ENCODE measurements at places on chromosomes 2 and 18.
A peak's percentile ranks its signal among the peaks of the same experiment; 100 is the strongest.

DNA sequence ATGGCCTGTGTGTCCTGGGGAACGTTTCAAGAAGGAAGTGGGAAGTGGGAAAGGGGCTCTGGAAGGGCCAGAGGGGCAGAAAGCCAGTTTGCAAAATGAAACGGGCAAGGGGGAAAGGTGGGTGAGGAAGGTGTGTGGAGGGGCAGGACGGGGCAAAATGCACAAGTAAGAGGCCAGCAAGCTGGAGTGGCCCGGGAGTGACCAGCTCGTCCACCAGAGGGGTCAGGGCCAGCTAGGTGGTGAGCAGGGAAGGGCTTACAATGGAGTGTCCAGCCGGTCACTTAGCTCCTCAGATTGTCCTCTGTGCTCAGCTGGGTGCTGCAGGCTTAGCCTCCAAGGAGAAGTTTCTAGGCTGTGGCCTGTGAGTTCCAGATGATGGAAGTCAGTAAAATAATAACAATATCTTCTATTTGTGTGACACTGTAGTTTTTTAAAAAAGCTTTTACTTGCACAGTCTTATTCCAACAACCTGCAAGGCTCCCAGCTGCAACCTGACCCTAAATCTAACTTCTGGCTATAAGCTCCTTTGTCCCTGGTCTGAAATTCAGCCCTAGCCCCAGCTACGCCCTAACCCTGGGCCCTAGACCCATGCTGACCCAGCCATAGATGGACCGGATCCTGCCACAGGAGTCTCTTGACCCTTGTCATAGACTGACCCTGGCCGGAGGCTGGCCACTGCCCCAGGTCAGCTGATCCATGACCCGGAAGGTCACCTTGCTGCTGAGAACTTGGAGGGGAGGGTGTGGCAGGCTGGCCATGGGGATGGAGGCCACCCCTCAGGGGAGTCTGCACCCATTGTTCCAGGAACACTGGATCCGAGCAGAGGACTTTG is 29.2 kb downstream of the MYO7B start:
- DNase-seq: no peak

- DNase-seq: peak; percentile 78
These were observed 184.8 kb downstream of the PRKCE start for GRCh38 chr2:45836316-45836715.

DNA sequence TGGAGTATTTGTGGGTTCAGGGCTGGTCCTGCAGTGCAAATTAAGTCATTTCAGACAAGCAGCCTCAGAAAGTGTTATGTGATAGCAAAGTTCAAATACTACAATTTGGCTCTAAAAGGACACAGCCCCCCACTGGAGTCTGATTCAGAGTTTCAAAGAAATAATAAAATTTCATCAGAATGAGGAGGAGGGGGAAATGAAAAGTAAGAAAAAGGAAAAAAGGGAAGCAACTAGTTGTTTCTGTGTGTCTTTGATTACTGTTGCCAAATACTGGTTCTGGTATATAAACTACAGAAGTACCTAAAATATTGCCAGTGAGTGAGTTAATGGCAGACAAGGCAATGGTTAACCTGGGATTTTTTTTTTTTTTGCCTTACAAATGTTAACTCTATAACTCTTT is 773.9 kb downstream of the BCL11A start:
- DNase-seq: no peak

GRCh38 chr2:230751062-230751461 is 38.4 kb downstream of the CAB39 start:
- DNase-seq: no peak

GRCh38 chr2:239893236-239893515 is 132.0 kb downstream of the NDUFA10 start:
- DNase-seq: peak; percentile 78

DNA sequence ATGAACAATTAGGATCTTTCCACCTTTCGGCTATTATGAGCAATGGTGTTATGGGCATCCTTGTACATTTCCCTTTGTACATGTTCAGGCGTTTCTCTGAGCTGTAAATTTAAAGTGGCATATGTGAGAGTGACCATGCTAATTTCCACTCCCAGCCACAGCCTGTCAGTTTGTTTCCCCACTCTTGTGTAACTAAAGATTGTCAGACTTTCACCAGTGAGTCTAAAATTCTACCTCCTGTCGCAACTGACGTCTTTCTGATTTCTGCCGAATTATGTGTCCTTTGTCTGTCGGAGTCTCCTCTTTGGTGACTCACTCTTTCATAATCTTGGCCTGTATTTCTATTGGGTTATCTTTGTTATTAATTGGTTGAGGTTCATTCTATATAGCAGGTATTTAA is 50.7 kb downstream of the TRAPPC12 start:
- no peak for DNase-seq

DNA sequence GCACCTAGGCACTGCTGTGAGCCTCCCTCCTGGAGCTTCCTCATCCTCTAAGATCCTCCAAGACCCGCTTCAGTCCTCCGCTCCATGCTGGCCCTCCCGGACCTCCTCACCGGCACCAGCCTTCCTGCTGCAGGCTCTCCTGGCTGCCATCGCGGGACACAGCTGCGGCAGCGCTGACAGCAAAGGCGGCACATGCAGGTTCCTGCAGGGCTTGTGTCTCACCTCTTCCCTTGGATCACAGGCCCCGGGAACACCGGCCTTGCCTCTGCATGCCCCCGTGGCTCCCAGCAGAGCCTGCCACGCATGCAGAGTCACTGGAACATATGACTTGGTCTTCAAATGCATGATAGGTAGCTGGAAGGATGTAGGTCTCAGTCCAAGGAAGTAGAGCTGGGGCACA is 67.2 kb downstream of the PTGR3 start:
- DNase-seq: no peak

DNA sequence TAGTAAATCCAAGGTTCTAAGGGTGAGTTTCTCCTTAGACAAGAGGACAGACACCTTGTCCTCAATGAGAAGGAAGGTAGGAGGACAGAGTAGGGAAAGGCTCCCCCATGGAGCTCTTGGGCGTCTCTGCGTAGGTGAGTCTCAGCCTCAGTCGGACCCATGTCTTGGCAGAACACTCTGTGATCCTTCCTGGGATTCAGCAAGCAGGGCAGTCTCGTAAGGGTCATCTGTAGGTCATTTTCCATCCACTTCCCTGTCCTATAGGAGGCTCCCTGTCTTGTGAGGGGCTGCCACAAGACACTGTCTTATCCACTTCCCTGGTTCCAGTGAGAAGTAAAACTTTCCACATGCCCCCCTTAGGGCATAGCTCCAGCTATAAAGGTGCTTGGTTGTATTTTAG is 122.6 kb upstream of the TWIST2 start:
- DNase-seq: no peak

GRCh38 chr2:54077088-54077900 is 38.1 kb upstream of the ACYP2 start:
- DNase-seq: no peak

- DNase-seq: no peak
These were observed 371.9 kb downstream of the RAD51AP2 start for GRCh38 chr2:17146358-17146757.

- no peak for DNase-seq
These were observed 490.6 kb downstream of the IRS1 start for GRCh38 chr2:226308986-226309385.

GRCh38 chr2:167703441-167703840 is 544.0 kb downstream of the STK39 start:
- DNase-seq: no peak

DNA sequence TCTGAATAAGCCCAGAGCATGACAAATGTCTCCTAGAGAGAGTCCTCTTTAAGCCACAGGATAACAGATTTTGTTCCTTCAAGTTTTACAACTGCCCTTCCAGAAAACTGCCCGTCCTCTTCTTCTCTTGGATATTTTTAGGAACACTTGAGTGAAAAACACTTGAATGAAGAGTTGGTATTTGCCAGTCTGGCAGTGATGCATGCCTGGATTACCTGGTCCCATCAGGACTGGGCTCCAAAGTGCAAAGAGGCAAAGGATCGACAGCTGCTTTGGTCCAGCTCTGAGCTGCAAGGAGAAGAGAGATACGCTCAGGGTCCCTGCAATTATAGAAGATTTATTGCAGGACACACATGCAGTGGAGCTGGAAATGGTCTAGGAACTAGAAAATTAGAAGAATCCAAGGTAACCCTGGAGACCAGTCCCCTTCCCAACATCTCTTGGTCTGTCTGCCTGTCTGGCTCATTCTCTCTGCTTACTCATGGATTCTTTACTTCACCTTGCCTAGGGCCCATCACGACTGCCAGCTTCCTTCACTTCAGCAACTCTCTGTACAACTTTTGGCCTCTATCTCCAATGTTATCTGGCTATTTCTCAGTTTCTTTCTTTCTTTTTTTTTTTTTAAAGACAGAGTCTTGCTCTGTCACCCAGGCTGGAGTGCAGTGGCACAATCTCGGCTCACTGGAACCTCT is 112.1 kb upstream of the SIX2 start:
- DNase-seq: no peak

DNA sequence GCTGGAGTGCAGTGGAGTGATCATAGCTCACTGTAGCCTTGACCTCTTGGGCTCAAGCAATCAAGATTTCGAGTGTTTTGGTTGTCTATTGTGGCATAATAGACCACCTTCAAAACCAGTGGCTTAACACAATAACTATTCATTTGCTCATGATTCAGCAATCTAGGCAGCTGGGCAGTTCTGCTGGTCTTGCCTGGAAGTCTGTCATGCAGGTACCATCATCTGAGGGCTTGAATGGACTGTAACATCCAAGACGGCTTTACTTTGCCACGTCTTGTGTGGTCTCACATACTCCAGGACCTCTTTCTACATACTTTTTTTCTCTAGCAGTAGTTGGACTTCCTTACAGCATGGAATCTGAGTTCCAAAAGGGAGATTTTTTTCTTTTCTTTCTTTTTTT is 13.2 kb upstream of the ANKRD29 start:
- DNase-seq: no peak

DNA sequence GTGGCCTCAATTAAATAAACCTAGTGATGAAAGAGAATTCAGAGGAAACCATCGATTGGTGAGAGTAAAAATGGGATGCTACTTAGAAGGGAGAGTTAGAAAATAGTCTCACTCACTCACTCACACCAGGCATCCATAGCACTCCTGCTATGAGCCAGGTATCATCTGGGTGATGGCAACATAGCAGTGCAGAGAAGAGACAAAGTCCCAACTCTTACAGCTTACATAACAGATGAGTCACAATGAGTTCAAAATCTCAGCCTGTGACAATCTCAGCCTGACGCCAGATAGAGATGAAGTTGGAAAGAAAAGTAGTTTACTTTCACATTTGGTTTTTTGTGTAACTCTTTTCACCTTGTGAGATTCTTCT is 55.4 kb upstream of the THOC1 start:
- DNase-seq: no peak

DNA sequence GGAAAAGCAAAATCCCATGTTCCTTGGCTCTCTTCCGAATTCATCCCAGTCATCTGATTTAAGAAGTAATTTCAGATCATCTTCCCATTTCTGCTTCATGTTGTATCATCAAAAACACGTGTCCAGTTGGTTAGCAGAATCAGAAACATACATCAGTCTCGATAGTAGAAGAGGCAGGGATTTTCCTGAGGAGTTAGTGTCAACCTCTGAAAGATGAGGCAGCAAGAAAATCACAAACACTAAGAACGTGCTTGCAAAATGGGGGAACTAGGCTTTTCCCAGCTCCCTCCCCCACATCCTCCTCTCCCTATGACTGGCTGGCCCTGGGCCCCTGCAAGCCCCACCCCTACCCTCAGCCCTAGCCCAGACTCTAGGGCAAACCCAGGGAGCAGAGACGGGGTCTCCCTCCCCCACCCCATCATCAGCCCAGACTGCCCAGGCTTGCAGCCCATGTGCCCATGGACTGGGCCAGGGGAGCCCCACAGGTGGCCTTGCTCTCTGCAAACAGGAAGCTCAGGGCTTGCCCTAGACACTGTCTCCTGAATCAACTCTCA is 161.0 kb upstream of the ID2 start:
- no peak for DNase-seq

- no peak for DNase-seq
These were observed 106.5 kb downstream of the ZNF532 start for GRCh38 chr18:58970943-58971790.

DNA sequence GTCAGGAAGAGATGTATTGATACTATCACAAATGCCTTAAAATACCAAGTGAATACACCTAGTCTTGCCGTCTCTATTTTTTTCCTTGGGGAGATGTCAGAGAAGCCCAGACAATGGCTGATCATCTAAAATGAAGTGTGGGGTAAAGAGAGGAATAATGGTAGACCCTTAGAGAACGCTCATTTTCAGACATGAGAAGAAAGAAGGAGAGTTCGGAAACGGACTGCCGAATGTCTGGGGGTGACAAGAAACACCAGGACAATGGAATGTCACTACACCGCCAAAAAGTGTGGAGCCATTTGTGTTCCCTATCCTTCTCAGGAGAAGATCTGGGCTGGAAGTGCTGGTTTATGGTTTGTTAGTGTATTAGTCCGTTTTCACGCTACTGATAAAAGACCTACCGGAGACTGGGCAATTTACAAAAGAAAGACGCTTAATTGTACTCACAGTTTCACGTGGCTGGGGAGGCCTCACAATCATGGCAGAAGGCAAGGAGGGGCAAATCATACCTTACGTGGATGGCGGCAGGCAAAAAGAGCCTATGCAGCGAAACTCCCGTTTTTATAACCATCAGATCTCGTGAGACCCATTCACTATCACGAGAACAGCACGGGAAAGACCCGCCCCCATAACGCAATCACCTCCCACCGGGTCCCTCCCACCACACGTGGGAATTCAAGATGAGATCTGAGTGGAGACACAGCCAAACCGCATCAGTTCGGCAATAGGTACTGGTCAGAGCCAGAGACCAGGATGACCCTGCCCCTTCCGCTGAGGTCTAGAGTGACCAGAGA is 743.7 kb downstream of the GALR1 start:
- no peak for DNase-seq

DNA sequence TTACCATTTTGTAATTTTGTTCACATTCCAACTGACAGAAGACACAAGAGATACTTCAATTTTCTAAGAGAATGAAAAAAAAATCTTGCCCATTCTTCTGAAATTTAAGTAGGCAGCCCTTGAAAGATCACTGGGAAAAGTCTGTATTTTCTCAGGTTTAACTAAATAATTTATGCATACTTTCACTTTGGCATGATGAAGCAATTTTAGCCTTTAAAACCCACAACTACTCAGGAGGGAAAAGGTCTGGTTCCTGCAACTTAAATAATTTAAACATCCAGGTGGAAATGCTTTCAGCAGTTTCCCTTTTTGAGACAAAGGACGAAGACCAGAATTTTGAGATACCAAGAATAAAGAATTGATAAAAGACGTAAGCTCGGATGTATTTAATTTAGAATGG is 61.4 kb downstream of the ZEB2 start:
- no peak for DNase-seq

- DNase-seq: no peak
These were observed 105.3 kb upstream of the ACVR2A start for GRCh38 chr2:147739508-147739907.

GRCh38 chr2:46580416-46580815 is 101.1 kb downstream of the TMEM247 start:
- DNase-seq: no peak

GRCh38 chr18:55592572-55592971 is 4.6 kb upstream of the TCF4 start:
- no peak for DNase-seq

GRCh38 chr2:143840601-143841000 is 679.3 kb downstream of the ZEB2 start:
- DNase-seq: no peak

GRCh38 chr2:133240491-133241223 is 327.6 kb downstream of the NCKAP5 start:
- DNase-seq: no peak

GRCh38 chr2:161625314-161625919 is 1.2 kb downstream of the SLC4A10 start:
- no peak for DNase-seq

Data from NAMALWA (cell line).